Activated CD4-positive, alpha-beta T cell treated with anti-CD3 and anti-CD28 coated beads, Interleukin-2, amount 10 ng/mL, durations not matched to agents 24 days and 14 days (primary cell): ENCODE measurements at places on chromosomes 3 and 15. TPM values are rescaled to one million over a fixed set of nuclear protein-coding genes. Genes with fewer than 3 reads are reported as not detected.

DNA sequence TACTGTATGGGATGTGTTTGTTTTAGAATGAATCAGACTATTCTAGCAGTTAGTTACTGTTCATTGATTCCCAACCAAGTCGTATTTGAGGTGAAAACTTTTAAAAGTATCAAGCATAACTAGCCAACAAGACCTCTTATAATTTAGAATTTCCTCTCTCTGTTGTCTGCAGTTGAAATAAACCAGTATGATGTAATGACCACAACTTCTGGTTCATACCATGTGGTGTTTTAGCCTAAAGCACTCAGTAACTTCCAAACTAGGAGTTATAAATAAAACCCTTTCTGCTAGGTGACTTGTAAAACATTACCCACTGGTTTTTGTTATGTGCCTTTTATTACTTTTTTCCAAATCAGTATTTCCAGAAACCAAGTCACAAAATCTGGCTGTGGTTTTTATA is 19.8 kb upstream of the P2RY12 start:
- H3K4me3 ChIP-seq: no peak overlapping the region
- H3K4me1 ChIP-seq: no peaks in the 10 kb centered on the region
- DNase-seq: no peak
- H3K27me3 ChIP-seq: peaks cover 10% of the 10 kb centered on the region
- no peak overlapping the region for H3K27ac ChIP-seq

DNA sequence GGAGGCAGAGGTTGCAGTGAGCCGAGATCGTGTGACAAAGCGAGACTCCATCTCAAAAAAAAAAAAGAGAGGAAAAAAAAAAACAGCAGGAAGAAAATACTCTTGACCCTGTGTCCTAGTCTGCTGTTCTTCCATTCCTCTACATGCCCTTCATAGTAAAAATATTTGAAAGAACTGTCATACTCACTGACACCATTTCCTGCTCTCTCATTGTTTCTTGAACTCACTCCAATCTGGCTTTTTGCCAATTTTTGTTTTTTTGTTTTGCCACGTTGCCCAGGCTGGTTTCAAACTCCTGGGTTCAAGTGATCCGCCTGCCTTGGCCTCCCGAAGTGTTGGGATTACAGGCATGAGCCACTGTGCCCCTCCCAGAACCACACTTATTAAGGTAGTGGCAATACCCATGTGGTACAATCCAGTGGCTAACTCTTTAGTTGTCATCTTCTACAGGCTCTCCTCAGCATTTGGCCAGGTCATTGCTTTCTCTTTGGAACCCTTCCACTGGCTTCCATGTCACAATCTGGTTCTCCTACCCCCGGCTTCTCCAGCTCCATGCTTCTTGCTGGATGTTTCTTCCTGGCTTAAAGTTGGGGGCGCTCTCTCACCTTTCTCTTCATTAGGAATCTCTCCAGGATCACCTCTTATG is 238.2 kb upstream of the C2CD4B start:
- H3K4me3 ChIP-seq: no peak overlapping the region
- peaks cover 1% of the 10 kb centered on the region for H3K36me3 ChIP-seq
- peaks cover 4% of the 10 kb centered on the region for H3K27me3 ChIP-seq
- H3K27ac ChIP-seq: no peak overlapping the region
- no peaks in the 10 kb centered on the region for H3K4me1 ChIP-seq

GRCh38 chr3:76353683-76354082 is 568.3 kb upstream of the ZNF717 start:
- H3K4me3 ChIP-seq: no peak overlapping the region
- H3K27ac ChIP-seq: no peak overlapping the region
- no peaks in the 10 kb centered on the region for H3K27me3 ChIP-seq
- no peak for DNase-seq
- no peaks in the 10 kb centered on the region for H3K4me1 ChIP-seq

The INKA1 gene
- total RNA-seq: 1.1 and 1.4 TPM in 2 replicates

DNA sequence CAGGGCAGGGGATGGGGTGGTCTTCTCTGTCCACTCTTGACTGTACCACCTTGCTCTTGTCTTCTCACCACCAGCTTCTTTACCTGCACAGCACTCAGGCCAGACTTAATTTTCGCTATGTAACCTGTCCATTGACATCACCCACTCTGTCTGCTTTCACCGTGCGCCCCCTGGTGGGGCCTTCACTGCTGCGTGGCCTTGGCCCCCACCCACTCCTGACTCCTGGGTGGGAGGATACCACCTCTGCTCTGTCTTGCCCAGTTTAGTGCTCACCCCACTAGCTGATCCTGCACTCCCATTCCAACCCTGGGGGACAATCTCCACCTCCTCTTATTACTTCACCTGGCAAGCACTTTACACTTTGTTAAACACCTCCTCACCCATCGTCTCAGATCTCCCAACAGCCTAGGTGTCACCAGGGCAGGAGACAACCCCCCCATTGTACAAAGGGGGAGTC is 17.7 kb downstream of the PTH1R start:
- no peak overlapping the region for H3K27ac ChIP-seq
- H3K27me3 ChIP-seq: peaks cover 64% of the 10 kb centered on the region
- DNase-seq: peak; percentile 93
- H3K36me3 ChIP-seq: no peaks in the 10 kb centered on the region
- H3K4me1 ChIP-seq: peaks cover 5% of the 10 kb centered on the region
- H3K4me3 ChIP-seq: no peak overlapping the region

GRCh38 chr3:76941376-76941775 is 98.5 kb upstream of the ROBO2 start:
- H3K36me3 ChIP-seq: no peaks in the 10 kb centered on the region
- H3K27me3 ChIP-seq: no peaks in the 10 kb centered on the region
- no peak for DNase-seq
- H3K4me1 ChIP-seq: no peaks in the 10 kb centered on the region
- H3K27ac ChIP-seq: no peak overlapping the region
- H3K4me3 ChIP-seq: no peak overlapping the region

The ADAMTS9 gene
- total RNA-seq: not detected in 2 replicates

The CMC1 gene
- total RNA-seq: 21.3 and 23.2 TPM in 2 replicates

DNA sequence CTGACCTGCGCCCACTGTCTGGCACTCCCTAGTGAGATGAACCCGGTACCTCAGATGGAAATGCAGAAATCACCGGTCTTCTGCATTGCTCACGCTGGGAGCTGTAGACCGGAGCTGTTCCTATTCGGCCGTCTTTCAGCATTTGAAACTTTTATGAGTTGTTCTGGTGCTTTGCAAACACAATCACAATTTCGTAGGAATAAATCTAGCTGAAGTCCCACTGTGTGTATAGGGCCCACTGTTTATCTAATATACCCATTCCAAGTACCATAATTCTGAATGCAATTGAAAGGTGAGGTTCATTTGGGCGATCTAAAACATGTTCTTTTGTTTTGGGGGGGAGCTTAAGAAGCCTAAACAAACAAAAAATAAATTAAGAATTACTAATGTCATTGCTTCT is 572.1 kb downstream of the FGF12 start:
- H3K27me3 ChIP-seq: peaks cover 2% of the 10 kb centered on the region
- no peak overlapping the region for H3K27ac ChIP-seq
- no peak overlapping the region for H3K4me3 ChIP-seq
- DNase-seq: no peak

DNA sequence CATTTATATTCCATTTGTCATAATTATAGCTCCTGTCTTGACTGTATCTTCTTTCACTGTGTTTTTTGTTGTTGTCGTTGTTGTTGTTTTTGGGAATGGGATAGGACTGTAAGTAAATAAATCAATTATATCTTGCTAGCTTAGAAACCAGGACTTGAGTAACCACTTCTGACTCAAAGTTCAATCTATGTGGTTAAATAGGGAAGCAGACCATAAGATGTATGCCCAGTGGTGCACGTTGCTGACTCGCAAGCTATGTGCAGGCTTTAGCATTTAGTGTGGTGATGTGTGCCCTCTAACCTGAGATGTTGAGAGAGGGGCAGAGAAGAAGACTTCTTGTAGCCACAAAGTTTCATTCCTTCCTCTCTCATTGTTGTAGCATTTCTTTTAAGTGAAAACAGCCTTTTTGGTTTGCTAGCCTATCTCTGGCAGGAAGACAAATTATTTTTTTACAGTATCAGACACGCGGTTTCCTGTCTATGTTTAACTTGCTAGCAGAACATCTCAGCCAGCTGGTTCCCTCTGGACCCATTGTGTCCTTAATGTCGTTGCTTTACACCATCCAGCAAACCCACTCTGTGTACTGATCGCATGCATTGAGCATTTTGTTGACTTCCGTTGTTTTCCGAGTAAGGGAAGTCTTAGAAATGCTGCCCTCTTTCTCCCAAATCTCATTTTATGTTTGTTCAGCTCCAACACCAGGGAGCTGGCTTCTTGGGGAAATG is 52.1 kb downstream of the TGFBR2 start:
- DNase-seq: peak; percentile 85
- H3K27me3 ChIP-seq: no peaks in the 10 kb centered on the region
- peaks cover 69% of the 10 kb centered on the region for H3K36me3 ChIP-seq

The BFSP2 gene
- not detected in 2 replicates for total RNA-seq
